ENCODE measurements at places on chromosomes 6 and 20.

- no peak for DNase-seq
These were observed 17.1 kb upstream of the CALHM6 start for GRCh38 chr6:116444092-116444491.

- DNase-seq, result no peak
These were observed 208.3 kb upstream of the RAB32 start for GRCh38 chr6:146335336-146335735.

- DNase-seq, result no peak
These were observed 1.1 kb upstream of the AFDN start for GRCh38 chr6:167825332-167826229.

DNA sequence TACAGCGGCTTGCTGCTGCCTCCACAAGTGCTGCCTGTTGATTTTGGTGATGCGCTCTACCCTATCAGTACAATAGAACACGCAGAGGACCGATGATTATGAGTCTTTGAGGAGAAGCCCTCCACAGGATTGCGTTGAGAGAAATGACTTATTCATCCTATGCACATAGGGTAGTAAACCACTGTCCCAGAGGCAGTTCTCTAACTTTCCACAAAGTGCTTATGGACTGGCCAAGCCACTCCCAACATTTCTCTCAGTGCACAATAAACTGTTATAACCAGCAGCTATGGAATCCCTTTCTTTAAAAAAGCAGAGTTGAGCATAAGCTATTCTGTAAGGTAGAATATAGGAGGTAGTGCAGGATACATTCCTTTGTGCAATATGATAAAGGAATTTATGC lies 48.2 kb upstream of the REV3L start:
- DNase-seq, result no peak

GRCh38 chr6:119966484-119966883 lies 616.9 kb upstream of the MAN1A1 start:
- DNase-seq, result no peak

GRCh38 chr20:10075606-10076005 lies 40.8 kb downstream of the ANKEF1 start:
- DNase-seq, result no peak

DNA sequence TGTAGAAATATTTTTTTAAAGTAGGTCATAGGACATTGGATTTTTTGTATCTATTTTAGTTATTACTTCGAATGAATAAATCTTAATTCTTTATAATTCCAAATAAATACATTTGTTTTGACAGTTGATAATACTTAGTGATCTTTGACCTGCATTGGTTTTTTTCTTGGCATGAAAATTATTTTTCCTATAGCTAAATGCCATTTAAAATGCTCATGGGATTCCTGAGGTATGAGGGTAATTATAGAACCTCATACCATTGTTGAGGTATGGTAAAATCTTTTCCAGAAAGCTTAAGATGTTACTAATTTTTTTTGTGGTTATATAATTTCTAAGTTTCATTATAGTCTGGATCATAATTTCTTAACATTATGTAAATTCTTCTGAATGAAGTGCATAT lies 8.3 kb downstream of the PM20D2 start:
- no peak for DNase-seq

DNA sequence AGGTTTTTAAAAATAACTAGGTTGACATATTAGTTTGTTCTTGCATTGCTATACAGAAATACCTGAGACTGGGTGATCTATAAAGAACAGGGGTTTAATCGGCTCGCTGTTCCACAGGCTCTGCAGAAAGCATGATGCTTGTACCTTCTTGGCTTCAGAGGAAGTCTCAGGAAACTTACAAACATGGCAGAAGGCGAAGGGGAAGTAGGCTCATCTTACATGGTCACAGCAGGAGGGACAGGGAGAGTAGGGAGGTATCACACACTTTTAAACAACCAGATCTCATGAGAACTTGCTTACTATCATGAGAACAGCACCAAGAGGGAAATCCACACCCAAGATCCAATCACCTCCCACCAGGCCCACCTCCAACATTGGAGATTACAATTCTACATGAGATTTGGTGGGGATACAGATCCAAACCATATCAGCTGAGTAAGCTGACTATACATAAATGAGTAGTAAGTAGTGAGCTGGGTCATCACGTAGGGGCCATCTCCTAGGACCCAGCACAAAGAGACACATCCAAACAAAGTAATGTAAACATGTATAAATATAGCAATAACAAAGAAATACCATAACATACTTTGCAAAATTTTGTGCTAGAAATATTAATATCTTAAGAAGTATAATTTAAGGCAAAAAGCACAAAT lies 31.4 kb upstream of the SIRPG start:
- no peak for DNase-seq

DNA sequence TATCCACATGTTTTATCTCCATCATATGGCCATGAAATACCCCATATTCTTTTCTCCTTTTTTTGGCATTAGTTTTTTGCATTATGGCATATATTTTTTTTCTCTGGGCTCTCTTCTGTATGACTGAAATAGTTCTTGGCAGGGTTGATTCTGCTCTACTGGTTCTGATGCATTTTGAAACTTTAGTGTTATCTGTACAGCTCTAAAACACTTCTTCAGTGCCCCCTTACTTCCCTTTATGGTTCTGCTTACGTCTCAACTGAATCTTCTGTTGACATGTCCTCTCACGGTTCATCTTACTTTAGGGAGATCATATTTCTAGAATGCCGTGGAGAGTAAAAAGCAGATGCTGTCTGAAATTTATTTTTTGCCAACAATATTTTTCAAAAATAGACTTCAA lies 23.2 kb upstream of the TXNDC5 start:
- no peak for DNase-seq

DNA sequence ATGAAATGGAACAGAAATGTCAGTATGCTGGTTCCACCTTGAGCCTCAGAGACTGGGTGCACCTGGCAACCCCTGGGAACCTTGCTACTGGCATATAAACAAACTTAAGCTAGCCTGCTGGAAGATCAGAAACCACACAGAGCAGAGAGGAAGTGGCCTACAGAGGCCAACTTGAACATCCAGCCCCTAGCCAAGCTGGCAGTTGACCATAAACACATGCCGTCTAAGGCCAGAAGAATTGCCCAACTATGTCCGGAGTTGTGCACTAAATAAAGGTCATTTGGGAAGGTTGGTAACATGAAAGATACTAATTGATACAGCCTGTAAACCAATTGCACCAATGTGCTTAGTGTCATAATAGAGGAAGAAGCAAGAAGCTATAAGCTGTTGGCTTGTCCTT lies 266.6 kb upstream of the BTBD3 start:
- DNase-seq, result no peak

DNA sequence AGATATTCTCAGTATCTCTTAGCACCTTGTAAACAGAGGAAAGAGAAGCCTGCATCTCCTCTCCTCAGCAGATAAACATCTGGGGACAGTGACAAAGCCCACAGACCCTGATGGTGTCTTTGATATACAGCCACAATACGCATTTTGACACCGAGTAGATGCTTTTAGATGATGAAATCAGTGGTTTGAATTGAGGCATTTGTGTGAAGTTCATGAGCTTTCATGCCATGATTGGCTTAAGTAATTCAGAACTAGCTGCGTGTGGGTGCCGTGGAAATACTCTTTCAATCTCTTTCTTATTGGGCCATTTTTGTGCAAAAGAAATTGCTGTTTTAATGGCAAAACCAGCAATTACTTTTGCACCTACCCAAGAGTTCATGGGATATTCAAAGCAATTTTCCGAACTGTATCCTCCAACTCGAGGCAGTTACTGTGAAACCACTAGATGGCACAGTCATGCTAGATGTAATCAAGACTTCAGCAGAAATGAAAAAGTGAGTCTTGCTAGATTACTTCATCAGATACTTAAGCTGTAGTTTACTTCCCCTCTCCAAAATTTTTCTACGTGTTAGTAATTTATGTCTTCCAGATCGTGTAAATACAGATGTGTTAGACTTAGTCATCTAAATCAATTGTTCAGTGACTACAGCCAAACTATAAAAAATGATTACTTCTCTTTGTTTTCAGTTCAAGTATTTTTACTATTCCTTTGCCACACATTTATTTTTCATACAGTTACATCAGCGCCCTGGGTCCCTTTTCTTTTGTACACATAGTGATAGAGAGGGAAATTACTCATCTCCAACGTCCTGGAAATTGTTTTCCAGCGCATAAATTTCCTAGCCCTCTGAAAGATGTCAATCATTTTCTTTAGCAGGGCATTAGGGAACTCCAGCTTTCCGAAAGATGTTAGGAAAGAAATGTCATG lies 49.4 kb downstream of the IYD start:
- peak; percentile 73 for DNase-seq

DNA sequence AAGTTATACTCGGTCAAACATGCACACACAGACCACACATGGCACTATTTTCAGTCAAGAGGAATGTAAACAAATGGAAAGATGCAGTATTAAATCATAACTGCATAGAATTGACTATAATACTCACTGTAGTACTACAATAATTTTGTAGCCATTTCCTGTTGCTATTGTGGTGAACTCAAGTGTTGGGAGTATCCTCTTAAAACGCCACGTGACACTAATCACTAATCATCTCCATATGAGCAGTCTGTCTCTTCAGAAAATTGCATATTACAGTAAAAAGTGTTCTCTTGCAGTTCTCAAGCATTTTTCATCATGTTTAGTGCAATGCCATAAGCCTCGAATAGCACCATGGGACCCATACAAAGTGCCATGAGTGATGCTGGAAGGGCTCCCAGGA lies 258.7 kb upstream of the ID4 start:
- peak; percentile 55 for DNase-seq

- no peak for DNase-seq
These were observed 594.3 kb downstream of the UTRN start for GRCh38 chr6:144879436-144879835.

DNA sequence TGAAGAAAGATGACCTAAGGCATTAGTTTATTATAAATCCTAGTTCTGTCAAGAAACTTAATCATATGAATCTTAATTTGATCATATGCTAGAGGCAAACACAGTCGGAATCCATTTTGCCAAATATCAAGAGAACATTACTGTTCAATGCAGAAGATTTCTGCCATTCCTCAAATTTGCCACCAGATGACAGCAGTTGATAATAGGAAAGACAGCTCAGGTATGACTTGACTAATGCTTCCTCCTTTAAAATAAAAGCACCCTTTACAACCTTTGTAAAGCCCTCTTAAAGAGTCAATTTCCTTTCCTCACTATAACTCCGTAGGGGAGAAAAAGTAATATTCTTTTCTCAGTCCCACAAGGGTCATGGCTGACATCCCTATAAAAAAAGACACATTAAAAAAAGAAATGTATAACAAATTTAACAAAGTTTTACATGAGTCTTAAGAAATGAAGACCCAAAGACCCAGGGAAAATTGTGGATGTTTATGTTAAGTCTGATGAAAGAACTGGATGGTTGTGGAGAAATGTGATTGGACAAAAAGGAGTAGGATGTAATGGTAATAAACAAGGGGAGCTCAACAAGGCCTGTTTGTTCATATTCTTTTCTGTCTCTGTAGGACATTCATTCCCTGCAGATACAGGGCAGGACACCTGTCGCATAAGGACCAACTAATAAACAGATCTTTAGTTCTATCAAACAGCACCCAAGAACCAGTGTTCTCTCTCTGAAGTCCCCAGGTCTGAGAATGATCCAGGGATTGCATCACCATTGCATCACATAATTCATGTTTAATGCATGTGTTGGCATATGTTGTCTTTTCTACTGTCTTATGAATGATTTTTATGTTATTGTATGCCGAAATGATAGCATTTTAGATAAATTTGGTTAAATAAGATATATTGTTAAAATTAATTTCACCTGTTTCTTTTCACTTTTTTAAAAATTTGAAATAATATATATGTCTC lies 23.0 kb upstream of the IL17A start:
- DNase-seq, result peak; percentile 10

- no peak for DNase-seq
These were observed 163.2 kb upstream of the ZNF337 start for GRCh38 chr20:25859649-25860530.

DNA sequence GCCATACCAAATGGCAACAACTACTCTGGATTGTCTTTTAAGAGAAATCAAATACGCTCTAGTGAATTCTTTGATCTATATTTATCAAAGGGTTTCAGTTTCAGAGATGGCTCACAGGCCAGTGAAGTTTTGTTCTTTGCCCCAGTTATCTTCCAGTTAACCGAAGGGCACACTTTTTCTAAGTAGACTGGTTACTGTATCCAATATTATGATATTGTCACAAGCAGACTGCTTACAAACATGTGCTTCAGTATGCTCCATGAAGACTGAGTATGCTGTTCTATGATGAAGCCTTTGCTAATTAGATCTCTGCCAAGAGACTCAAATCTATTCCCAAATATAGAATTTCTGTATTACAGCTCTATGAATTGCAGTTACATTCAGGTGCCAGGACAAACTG lies 181.1 kb downstream of the REV3L start:
- no peak for DNase-seq

DNA sequence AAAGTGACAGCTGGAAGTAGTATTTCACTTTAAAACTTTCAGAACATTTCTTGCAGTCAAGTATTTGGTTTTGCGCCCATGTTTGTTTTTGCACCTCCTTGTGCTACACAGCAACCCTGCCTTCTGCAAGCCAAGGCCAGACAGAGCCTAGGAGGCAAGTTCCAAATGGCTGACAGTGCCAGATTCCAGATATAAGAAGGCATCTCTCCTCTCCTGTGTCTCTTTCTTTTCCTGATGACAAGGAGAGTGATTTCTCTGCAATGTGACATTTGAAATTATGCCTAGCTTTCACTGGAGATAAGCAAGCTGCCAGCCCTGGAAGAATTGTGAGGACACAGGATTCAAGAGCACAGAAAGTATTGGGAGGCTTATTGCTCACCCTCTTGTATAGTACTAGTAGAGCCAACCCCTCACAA lies 149.1 kb upstream of the TENT5A start:
- DNase-seq, result no peak

DNA sequence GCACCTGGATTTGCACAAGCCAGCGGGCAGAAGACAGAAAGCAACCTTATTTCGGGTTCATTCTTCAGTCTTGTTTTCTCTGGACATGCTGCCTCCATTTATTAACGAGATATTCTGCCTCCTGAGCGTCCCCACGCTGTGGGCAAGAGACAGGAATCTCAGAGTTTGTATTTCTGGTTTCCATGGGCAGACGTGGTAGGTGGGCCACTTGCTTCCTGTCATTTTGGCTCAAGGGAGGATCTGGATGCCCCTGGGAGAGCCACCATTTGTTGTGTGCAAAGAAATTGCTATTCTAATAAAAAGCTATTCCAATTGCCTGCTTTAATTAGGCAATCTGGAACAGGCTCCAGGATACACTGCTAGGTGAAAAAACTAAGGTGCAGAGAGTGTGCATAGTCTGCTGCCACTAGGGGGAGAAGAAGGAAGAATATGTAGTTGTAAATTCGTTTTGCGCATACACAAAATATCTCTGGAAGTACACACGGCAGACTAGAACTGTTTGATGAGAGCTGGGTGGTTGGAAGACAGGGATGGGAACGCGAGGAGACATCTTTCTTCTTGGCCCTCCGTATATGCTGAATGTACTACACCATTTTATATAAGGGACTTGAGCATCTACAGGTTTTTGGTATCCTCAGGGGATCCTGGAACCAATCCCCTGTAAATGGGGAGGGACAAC lies 30.1 kb upstream of the SLC16A10 start:
- DNase-seq, result peak; percentile 3

DNA sequence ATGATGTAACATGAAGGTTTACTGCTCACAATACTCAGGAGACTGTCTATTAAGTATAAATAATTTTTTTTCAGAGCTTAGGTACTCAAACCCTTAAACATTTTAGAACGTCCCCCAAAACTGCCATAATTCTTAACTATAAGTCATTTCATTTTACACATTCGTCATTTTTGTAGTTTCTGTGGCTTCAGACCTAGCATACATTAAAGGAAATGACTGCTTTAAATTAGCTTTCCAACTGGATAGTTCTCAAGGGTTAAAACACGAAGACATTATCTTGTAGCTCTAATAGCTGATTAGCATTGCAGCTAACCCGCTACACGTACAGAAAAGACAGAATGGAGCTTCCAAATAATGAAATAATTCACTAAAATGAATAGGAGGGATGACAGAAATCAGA lies 24.9 kb upstream of the PLN start:
- no peak for DNase-seq
